A172 (cell line): ENCODE measurements at places on chromosomes 7 and 10.

GRCh38 chr7:73851410-73852338 lies 9.3 kb upstream of the TMEM270 start:
- peak; percentile 100 for DNase-seq

DNA sequence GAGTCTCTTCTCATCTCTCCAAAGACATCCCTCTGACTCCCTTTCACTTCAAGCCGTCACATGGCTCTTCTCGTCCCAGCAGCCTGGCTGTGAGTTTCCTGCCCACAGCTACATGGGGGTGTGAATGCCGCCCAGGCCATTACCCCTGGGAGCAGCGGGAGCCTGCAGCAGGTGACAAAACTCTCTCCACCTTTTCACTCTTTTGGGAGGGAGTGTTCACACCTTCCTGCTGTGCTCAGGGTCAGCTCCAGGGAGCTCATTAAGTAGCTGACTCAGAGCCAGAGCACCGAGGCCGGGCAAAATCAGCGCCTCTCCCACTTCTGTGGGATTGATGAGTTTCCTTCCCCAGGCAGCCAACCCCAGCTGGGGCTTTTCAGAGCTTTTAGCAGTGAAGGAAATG lies 271.3 kb downstream of the TYW1 start:
- DNase-seq = peak; percentile 49

DNA sequence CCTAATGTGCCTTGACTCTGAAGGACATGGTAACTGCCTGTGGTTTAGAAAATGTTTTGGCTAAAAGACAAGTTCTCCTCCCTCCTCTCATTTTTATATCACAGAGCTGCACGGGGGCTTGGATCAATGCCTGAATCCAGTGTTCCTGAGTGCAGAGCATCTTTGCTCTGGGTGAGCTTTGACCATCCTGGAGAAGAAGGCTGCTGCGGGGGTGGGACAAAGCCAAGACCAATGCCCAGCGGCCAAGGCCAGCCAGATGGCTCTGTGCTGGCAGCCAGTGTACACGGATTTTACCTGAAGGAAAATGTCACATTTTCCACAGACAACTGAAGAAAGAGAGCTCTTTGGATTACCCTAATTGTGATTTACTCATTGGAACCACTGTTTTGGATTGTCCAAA lies 102.0 kb upstream of the TARP start:
- DNase-seq = no peak

DNA sequence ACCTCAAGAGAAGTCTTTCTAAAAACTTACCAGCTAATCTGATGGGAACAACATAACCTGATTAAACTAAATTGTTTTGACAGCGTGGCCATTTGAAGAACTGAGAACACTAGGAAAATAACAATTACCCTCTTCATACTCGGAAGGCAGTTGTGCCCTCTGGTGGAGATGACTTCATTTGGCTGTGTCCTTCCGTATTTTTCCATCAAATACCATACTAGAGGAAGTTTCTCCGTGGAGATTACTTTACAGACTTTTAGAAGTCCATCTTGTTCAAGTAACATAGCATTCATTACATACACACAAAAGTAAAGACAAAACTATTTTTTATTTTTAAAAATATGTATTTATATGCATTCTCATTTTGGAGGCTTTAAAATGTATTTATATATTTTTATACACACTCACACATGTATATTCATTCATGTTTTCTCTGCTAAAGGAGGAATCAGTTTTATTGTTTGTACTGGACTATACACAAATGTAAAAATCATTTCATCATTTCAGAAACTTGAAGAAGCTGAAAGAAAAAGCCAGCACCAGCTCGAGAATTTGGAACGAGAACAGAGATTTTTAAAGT lies 25.2 kb downstream of the SMNDC1 start:
- peak; percentile 58 for DNase-seq

- DNase-seq = no peak
Measured at GRCh38 chr7:39623732-39624441, 515 bp downstream of the RALA start.

DNA sequence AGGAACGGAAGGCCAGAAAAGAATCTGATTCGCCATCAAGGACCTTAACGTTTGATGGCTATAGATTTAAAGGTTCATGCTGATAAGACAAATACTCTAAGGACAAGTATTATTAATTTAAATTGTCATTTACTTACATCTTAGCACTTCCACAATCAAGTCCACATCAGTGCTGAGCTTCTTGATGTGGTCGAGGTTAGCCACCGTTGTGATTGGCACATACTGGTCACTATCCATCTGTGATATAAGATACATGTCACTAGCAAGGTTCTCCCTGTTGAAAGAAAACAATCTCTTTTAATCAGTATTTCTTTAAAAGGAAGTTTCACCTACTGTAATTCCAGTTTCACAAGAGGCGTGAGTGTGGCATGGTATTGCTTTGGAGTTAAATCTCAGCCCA lies 88.7 kb downstream of the LARP4B start:
- no peak for DNase-seq

DNA sequence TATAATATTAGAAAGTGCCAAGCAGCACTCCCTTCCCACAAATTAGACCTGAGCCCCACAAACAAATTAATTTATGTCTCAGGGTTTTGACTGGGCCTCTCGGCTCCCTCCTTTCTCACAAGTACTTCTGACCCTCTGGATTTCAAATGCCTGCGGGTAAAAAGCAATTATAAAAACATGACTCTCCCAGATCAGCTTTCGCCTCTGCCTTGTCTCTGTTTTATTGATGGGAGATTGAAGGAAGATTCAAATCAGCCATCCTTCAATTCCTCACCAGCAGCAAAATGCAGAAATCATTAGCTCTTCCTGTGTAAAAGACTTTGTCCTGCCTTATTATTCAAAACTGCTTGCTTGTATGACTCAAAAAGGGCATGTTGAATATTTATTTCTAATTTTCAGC lies 453.7 kb upstream of the MKI67 start:
- DNase-seq = no peak

- DNase-seq = no peak
Measured at GRCh38 chr10:63173468-63174232, 40.5 kb downstream of the NRBF2 start.

DNA sequence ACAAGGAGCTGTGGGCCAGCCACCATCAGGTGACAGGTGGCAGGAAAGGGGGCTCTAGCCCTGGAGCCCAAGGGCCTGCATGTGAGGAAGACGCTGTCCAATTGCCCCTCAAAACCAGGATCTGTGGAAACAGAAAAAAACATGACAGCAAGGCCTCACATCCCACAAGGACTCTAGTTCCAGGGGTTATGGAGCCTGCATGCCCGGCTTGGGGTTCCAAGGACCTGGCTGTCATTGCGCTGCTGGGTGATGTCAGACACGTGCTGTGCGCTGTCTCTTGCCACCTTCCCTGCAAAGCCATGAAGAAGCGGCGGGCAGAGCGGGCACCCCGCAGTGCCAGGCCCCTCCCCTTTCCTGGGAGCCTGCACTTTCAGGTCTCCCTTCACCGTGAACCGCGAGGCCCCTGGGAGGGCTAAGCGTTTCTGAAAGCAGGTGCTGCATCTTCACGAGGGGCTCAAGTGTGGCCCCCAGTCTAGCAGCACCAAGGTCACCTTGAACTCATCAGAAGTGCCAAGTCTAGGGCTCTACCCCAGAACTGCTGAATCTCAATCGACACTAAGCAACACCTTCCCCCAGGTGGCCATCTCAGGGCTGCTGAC lies 15.1 kb upstream of the CRYGN start:
- DNase-seq = no peak

GRCh38 chr10:89978081-89978480 lies 276.7 kb downstream of the KIF20B start:
- DNase-seq = no peak

DNA sequence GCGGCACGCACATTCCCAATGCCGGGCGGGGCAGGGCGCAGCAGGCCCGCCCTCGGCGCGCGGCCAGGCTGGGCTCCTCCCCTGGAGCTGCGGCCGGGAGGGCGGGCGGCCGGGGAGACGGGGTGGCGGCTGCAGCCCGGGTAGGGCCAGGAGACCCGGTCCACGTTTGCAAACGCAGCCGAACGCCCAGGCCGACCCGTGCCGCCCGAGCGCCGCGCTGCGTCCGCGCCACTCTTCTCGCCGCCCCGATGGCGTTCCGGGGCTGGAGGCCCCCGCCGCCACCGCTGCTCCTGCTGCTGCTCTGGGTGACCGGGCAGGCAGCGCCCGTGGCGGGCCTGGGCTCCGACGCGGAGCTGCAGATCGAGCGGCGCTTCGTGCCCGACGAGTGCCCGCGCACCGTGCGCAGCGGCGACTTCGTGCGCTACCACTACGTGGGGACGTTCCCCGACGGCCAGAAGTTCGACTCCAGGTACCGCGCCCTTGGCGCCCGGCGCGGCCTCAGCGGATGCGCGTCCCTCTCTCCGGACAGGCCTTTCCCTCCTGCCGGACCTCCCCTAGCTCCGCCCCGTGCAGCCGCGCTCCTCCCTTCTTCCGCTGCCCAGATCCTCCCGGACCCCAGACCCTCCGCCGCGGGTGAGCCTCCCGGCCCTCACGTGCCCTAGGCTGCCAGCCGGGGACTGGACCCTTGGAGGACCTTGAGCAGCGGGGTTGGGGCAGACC lies at the start of gene FKBP9:
Gene FKBP9 (plus strand): TSS at position 115 of the 720 bp plus-strand sequence. CDS start 134 bp downstream, at position 249.
- peak; percentile 79 for DNase-seq

- no peak for DNase-seq
Measured at GRCh38 chr10:86439544-86439943, 72.9 kb upstream of the GRID1 start.

- peak; percentile 67 for DNase-seq
Measured at GRCh38 chr10:132335189-132336063, 3.4 kb downstream of the LRRC27 start.

GRCh38 chr10:56633876-56634452 lies 272.9 kb upstream of the ZWINT start:
- DNase-seq = no peak

DNA sequence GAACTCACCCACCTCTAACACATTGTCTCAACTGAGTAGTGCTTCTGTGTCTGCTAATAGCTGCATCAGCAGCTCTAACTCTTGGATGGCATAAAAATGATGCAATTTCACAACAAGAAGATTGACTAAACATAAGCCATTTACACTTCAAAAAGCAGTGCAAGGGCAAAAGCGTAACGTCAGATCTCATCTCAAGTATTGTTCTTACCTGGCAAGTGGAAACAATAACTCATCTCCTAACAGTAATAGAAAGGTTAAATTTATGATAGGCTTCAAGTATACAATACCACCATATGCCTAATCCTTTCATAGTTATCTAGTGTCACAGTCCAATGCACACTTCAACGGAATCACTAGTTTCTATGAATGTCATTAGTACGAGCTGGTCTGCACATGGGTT lies 14.8 kb downstream of the TPK1 start:
- DNase-seq = no peak

- no peak for DNase-seq
Measured at GRCh38 chr10:17109046-17109445, 20.6 kb downstream of the CUBN start.

DNA sequence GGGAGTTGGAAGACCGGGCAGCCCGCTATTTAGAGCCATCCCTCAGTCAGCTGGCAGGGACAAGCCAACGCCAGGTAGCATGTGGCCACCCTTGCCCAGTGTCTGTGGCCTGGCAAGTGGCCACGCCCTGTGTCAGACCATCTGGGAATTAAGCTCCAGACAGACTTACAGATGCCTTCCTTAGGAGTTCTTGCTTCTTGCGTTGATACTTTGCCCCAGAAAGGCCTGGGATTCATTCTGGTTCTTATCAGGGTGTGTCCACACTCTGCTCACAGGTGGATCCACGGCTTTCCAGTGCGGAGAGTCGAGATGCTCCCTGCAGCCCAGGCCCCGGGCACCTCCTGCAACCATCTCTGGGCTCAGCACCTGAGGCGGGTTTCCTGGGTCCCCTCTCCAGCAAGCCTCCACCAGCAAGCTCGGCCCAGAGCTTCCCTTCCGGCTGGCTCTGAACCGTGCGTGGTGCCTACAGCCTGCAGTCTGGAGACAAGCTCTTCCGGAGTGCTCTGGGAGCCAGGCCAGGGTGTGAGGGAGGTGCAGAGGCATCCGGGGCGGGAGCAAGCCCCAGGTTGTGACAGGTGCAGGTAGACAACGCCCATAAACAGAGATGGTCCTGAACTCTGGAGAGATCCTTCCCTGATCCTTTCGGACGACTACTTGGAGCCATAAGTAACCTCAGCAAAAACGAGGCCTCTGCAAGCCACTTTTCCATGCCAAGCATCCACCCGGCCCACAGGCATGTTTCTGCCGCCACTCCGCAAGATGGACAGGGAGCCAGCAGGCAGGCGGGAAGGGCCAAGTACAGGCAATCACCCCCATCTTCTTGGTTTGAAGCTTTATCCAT lies 32.3 kb upstream of the PPIF start:
- no peak for DNase-seq

GRCh38 chr10:33858326-33858725 lies 523.9 kb upstream of the NRP1 start:
- DNase-seq = no peak

DNA sequence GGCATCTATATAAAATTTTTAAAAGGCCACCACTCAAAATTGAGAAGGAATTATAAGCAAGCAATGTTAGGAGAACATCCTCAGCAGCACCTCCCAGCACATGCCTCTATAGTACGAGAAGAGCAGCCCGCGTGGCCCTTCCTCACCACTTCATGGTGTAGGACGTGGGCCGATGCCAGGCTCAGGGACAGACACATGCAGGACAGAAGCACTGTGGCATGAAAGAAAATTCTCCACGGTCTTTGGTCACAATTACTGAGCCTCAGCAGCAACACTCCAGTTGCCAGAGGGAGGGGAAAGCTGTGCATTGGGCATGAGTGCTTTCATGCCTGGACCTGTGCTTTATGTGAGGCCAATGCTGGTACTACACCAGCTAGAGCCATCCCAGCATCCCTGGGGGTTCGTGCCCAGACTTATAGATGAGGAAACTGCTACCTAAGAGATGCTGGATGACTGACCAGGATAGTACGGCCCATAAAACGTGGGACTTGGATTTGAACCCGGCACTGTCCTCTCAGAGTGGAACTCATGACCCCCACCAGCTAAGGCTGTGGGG lies 164.7 kb downstream of the ADAM12 start:
- DNase-seq = no peak
